ENCODE measurements at places on chromosomes 7 and 10. TPM values are rescaled to one million over a fixed set of nuclear protein-coding genes. Genes with fewer than 3 reads are reported as not detected.
A peak's percentile ranks its signal among the peaks of the same experiment; 100 is the strongest.

GRCh38 chr7:49322476-49322875 is 398.1 kb downstream of the CDC14C start:
- DNase-seq: no peak

DNA sequence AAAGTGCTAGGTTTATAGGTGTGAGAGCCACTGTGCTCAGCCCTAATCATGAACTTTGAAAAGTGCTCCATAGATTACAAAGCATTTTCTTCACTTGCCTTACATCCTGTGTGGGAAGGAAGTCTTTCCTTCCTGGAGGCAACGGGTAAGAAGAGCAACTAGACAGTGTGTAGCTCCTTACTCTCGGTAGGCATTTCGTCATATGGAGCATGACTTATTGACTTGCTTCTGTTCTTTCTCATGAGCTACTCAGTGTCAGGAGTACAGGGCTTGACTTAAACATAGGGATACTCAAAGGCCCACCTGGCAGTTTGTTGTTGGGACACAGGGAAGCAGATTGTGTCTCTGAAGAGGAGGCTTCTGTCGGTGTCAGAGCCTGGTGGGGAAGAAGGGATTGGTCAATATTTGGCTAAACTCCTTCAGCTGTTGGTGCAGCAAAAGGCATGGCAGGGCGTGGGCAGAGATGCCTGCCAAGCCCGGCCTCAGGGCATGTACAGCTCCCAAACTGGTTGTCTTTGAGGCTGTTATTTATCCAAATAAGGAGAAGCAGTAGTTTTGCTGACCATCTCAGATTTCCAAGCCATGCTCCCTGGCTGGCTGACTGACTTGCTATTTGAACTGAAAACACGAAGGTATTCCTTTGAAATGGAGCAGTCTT is 248.9 kb downstream of the KIAA1217 start:
- DNase-seq: no peak

DNA sequence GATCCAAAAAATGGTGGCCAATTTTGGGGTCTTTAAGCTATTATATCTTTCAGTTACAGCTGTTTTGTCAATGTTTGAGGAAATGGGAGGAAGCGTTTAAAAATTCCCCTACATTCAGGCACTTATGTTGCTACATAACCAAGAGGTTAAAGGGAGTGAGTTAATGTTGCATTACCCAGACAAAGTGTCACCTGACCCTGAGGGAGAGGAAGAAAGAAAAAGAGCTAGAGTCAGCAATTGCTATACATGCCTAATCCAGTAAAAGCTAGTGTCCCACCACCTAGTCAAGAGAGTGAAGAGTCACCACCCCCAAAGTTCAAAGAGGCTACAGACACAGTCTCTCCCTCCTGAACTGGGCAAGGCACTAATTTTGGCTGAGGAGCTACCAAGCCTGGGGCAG is 69.5 kb upstream of the ZNF92 start:
- no peak for DNase-seq

GRCh38 chr7:80941208-80941758 is 22.4 kb upstream of the SEMA3C start:
- no peak for DNase-seq

DNA sequence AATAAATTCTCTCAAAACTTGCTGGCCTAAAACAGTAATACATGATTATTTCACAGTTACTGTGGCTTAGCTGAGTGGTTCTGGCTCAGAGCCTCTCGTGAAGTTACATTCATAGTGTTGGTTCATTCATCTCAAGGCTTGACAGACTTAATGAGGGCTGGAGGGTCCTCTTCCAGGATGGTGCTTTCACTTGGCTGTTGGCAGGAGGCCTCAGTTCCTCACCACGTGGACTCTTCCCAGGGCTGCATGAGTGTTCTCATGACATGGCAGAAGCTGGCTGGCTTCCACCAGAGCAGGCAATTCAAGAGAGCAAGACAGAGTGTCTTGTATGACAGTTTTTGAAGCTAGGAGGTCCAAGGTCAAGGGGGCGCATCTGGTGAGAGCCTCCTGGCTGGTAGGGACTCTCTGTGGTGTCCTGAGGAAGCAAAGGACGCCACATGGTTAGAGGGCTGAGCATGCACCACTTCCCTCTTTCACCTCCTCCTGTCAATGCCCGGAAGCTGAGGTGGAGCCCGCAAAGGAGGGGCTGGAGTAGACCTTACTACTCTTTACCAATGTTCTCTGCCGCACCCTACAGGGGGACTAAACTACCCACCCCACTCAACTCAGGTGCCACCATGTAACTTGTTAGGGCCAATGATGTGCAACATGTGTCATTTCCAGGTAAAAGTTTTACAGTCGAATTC is 58.2 kb upstream of the YAE1 start:
- DNase-seq: no peak

- DNase-seq: no peak
Measured at GRCh38 chr7:111374027-111374426, 188.3 kb downstream of the IMMP2L start.

DNA sequence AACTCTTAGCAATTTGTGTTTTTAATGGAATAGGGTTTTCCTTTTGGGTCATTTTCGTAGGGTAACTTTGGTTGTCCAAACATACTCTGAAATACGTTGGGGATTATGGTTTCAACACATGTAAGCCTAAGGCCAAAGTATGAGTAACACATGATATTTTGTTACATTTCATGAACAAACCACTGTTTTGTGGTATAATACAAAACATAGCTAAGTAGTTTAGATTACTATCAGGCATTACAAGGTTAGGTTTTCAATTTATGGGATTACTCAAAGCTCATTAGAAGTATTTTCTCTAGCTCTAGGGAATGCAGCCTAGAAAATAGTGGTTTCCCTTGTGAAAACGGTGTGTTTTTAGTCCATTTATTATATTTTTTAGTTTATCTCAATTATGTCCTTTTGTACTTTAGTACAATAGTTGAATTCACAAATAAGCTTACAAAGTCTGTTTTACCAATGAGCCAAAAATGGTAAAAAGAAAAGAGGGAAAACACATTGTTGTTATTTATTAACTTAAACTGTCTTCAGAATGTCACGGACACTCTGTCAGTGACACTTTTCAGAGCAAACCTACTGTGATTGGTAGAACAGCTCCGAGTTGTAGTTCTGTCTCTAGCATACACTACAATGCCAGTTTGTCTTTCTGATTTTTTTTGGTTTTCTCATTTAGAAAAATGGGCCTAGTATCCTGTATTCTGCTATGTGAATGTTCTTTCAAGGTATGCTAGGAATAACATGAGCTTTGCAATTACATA is 473.7 kb downstream of the SUGCT start:
- no peak for DNase-seq

- DNase-seq: no peak
Measured at GRCh38 chr10:49240946-49241345, 52.8 kb upstream of the TMEM273 start.

GRCh38 chr7:92881091-92881485 is 44.7 kb upstream of the CDK6 start:
- no peak for DNase-seq

- DNase-seq: no peak
Measured at GRCh38 chr10:49620286-49620810, 6.5 kb downstream of the CHAT start.

DNA sequence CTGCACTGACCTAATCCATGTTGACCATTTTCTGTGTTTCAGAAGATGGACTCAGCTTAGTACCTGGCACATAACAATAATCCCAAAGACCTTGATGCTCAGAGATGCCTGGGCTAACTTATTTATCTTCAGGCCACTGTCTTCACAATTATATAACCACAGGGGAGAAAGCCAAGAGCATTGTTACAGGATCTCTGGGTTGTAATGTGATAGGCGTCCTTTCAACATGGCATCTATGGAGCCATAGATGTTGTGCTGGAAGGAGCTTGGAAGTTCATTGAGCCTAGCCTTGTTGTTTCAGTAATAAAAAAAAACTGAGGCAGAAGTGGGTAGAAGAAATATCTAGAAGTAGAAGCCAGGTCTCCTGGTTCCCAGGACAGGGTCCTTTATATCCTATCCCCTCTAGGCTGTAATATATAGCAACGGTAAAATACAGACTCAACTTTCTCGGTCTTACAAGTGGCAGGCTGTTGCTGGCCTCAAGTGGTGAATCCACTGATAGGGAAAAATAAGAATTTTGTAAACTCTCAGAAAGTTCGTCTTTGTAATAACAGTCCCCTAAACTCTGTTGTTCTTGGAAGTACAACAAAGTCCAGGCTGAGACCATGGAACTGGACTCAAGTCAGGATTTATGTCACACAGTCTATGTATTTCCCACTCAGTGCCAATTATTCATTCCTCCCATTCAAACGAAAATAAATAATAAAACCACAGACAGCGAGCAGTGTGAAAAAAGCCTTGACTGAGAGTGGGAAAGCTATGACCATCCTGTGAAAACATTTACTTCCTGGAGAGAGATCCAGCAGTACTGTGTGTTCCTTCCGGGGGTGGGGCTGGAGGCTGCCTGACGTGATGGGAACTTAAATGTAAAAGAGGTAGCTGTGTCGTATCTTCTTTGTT is 277.6 kb downstream of the REEP3 start:
- peak; percentile 35 for DNase-seq

- no peak for DNase-seq
Measured at GRCh38 chr7:121286742-121287734, 41.8 kb upstream of the WNT16 start.

DNA sequence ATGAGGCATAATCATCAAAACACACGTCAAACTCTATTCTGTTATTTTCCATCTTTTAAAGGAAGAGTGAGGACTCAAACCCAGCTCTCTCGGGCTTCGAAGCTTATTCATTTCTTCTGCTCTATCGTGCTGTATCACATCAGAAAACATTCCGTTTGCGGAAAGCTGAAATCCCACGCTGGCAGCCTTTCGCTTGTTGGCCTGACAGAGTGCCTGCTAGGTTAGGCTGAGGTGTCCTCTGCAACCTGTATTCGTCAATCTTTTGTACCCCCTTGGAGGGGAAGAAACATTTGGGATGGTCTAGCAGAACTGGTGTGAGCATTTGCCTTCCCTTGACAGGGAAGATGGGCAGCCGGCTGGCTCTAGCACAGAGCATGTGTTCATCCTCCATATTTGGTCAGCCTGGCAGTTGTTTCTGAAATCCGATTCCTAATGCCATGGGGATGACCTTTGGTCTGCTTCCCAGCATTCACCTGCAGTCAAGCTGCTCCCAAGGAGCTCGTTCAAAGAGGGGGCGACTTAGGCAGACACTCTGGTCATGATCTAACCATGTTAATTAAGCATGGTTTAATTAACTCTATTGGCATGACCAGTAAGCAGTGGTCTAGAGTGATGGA is 55.2 kb downstream of the TACC2 start:
- no peak for DNase-seq

GRCh38 chr7:46576950-46577349 is 655.9 kb upstream of the IGFBP3 start:
- DNase-seq: no peak

DNA sequence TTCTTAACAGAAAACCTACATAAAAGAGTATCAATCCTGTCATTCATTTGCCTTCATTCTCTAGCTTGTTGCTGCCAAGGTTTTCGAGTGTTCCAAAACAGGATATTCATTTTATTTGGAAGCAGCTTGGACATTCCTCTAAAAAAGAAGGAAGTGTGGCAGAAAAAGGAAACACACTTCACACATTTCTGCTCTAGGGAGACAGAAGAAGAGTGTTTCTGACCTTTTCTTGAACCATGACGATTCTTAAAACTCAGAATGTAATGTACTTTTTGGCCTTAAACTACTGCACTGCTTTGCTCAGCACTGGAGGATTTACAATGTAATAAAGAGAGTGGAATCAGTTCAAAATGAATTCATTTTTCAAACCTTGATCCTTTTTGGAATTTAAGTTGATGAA is 81.3 kb downstream of the SEMA3A start:
- no peak for DNase-seq

DNA sequence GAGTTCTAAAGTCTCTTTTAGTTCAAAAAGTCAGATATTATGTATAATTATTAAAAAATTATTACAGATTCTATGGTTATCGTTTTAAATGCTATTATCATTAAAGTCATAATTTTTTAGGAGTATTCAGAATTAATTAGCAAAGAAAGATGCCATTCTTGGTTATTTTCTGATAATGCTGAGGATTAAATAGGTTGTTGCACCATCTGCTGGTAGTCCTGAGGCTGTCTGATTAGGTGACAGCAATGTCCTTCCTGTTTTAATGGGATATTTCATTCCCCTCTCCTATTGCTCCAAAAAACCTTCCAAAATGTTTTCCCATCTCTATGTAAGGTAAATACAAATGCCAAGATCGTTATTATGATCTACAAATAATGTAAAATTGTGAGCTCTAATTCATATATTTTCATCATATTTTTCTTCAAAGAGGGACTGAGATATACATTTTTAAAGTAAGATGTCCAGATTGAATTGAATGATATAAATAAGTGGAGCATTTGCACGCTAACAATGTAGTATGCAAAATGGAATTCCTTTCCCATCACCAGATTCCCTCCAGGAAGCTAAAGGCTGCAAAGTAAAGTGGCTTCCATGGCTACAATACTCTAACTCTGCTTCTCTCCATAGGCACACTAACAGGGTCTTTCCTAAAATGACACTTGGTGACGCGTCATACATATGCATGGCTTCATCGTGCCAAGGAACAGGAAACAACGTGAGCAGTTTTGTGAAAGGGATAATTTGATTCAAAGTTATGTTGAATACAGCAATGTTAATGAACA is 58.8 kb upstream of the AKR1E2 start:
- DNase-seq: no peak

Gene CPA5
- not detected for total RNA-seq

Gene ASAH2
- 1.7 TPM for total RNA-seq

Gene ARID5B
- 0.62 TPM for total RNA-seq

Gene WNT8B
- total RNA-seq: not detected

Gene CCL24
- total RNA-seq: not detected

Gene CACNA2D1
- total RNA-seq: 20.7 TPM

Gene BHLHA15
- total RNA-seq: 1.2 TPM

All from endothelial cell (in vitro differentiated cells).